NCI-H2081 treated with DMSO at 0.1 percent for 48 hours (cell line): ENCODE measurements at places on chromosomes 6 and 20.

DNA sequence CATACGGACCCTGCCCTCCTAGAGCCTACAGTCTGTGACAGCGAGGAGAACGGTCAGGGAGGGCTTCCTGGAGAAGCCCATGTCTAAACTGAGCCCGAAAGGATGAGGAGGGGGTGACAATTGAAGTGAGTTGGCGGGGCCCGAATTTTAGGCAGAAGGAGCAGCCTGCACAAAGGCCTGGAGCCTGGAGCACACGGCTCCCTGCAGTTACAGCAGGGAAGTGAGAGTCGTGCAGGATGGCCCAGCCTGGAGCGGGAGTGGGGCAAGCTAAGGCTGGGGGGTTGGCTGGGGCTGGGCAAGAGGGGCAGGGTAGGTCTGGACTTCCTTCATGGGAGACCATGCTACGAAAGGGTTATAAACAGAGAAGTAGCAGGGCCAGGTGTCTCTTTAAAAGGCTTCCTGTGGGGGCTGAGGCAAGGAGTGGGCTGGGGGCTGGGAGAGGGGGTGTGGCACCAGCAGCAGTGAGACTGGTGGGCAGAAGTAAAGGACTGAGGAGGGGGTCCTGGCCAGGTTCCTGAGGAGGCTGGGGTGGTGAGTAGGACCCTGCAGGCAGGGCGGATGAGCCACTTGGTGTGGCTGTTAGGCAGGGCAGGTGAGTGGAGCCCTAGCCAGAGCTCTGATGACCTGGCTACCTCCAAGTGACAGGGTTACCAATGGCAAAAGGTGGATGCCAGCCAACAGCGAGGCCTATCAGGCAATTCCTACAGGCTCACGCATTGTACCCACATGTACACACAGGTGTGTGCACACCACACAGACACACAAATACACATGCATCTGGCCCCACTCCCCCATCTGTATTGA, 119.2 kb downstream of the MRPL14 start:
- no peak for DNase-seq

GRCh38 chr20:13017883-13018535, 9.2 kb downstream of the SPTLC3 start:
- no peak for DNase-seq

- DNase-seq, result no peak
Measured at GRCh38 chr6:69780585-69781178, 16.1 kb downstream of the LMBRD1 start.

DNA sequence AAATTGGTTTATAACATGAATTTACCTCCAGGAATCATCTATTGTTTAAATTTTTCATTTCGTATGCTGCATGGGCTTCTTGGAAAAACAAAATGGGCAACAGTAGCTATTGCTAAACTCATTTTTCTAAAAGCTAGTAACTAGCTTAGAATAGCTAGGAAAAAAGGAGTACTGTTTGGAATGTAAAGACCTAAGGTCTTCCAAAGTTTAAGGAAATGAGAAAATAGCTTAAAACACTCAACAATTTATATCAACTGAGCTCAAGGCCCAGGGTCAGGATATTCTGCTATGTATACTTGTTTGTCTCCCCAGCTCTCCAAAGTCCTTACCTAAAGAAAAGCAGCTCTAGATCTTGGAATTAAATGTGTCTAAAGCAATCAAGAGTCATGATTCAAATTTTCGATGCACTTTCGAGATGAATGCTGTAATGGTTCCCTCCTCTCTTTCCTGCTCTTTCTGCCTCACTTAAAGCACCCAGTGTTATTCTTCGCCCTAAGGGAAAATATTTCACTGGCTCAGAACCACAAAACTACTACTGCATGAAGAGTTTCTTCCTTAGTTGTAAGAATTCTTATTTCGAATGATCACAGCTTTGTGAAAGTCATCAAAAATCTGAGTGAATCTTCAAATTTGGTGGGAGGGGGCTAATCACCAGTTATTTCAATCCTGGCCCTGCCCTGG, 41.6 kb downstream of the LYRM4 start:
- no peak for DNase-seq

DNA sequence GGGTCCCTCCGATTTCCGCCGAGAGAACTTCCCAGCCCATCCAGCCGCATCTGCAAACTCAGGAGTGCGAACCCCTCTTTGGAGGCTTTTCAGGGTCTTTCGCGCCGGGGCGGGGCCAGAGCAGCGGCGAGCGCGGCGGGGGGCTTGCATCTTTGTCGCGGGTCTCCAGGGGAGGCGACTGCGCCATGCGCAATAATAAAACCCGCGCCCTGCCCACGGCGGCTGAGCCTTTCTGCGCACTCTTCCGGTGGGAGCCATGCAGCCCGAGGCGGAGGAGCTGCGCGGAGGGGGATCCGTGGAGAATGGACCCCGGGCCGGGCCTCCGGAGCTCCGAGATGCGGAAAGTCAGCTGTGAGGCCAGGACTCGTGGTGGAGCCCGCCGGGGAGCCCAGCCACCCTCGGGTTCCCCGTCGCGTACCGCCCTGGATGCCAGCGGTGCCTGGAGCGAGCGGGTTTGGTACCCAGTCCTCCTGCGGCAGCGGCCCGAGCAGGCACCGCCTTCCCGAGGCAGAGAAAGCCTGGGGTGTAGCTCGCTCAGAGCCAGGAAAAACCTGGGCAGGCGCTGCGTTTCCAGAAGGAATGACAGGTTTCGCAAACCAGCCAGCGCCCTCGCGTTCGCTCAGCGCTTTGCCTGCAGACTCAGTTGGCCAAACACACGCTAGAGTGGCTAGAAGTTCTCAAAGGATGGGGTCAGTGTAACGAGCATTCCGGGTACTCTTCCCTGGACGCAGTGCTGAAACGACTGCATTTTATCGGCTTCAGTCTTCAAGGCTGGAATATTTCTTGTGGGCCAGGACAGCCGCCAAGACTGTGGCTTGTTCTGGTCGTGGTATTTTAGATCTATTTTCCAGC, 1.2 kb downstream of the AKAP12 start:
- DNase-seq, result no peak

GRCh38 chr6:159754959-159755914, 6.6 kb upstream of the ACAT2 start:
- DNase-seq, result no peak

DNA sequence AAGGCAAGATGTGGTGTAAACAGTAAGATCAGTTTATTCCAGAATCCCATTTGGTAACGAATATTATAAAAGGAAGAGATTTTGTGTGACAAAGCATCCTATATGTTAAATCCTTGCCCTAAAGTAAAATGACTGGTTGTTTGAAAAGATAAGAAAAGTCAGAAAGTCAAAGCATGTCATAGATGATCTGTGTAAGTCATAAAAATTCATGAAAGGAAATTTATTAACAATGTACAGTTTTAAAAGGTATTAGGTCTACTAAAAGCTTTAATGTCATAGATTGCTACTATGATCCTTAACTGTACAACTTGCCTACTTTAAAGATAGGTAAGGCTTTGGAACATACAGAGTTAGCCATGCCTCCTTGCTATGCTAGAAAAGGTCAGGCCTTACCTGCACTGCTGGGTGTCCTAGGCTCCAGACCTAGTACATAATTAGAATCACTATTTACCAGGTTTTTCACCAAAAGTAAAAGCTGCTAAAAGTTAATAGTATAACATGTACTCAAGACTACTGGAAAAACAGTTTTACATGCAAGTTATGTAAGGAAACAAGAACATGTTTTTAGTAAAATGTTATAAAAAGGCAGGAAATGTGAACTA, 1090.1 kb upstream of the ADGRB3 start:
- DNase-seq, result no peak

- no peak for DNase-seq
Measured at GRCh38 chr6:30142665-30143064, 6.7 kb downstream of the TRIM40 start.

DNA sequence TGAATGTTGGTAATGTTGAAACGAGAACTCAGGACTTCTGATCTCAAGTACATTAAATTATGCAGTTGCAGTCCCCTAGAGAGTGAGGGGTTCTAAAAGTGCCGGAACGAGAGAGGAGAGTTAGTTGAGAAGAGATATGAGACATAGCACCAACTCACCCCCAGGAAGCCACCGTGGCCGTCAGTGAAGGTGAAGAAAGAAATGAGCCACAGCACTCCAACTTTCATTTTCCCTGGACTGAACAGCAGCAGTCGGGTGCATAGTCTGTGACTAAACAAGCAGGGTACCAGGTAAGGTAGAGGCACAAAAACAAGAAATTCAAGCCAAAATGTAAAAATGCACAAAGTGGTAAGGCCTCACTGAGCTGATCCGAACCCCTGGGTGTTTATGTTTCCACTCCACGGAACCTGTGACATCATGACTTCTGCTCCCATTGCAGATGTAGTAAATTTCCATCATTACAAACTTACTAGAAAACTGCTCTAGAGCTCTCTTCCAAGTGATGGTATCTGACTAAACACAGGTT, 13.2 kb downstream of the ADGRF1 start:
- DNase-seq, result no peak

GRCh38 chr6:136962661-136963060, 40.6 kb downstream of the SLC35D3 start:
- peak; percentile 90 for DNase-seq

- no peak for DNase-seq
Measured at GRCh38 chr6:34718976-34719375, 22.4 kb upstream of the ILRUN start.

DNA sequence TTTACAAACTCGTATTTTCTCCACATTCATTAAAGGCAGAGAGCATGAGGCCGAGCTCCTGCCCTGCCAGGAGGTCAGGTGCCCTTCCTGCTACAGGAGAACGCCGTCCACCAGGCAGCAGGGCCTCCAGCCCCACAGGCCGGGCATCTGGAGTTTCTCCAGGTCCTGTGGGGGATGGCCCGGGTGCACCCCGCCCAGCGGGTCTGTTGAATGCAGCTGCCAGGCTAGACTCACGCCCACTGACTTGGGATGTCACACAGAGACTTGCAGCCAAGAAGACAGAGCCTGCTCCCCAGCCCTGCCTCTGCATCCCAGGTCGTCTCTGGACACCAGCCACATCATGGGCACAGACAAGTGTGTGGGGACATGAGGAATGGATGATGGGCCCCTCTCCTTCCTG, 376.4 kb downstream of the CDH4 start:
- no peak for DNase-seq

- DNase-seq, result no peak
Measured at GRCh38 chr6:19870322-19870721, 33.2 kb downstream of the ID4 start.

- no peak for DNase-seq
Measured at GRCh38 chr6:35907750-35908149, 13.1 kb downstream of the SRPK1 start.

- no peak for DNase-seq
Measured at GRCh38 chr6:1747003-1747402, 137.3 kb downstream of the FOXC1 start.

DNA sequence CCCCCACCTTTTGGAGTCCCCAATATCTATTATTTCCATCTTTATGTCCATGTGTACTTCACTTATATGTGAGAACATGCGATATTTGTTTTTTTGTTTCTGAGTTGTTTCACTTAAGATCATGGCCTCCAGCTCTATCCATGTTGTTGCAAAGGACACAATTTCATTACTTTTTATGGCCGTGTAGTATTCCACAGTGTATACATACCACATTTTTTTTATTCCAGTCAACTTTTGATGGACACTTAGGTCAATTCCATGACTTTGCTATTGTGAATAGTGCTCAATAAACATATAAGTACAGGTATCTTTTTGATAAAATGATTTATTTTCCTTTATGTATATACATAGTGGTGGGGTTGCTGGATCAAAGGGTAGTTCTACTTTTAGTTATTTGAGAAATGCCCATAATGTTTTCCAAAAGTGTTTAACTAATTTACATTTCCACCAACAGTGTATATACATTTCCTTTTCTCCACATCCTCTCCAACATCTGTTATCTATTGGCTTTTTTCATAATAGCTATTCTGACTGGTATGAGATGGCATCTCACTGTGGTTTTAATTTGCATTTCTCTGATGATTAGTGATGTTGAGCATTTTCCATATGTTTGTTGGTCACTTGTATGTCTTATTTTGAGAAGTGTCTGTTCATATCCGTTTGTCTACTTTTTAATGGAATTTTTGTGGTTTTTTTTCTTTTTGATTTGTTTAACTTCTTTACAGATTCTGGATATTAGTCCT, 34.0 kb upstream of the COL10A1 start:
- no peak for DNase-seq

DNA sequence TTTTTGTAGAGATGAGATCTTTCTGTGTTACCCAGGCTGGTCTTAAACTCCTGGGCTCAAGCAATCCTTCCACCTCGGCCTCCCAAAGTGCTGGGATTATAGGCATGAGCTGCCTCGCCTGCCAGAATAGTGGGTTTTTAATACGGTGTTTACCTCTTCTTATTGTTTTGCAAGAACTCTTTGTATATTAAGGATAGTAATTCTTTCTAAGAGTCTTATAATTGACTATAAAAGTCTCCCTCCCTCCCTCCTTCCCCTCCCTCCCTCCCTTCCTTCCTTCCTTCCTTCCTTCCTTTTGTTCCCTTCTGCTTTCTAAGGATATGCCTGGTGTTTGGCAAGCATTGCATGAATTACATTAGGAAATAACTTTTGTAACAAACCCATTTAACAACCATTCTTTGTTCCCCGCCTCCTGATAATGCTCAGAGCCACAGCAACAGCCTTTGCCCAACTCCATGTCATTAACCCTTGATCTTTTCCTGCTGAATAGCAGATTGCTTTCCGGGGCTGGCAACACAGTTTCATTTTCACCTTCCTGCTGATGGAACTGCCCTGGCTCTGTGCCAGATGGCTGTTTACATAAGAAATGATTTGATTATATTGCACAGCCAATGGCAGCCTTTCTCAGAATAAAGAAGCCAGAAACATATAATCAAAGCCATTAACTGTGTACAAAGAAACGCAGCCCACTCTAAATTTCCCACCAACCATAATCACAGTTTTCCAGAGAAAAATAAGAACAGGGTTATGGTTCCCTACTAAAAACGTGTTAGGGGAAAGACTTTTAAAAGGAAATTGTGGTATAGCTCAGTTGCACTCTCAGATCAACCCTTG, 143.7 kb upstream of the PTPN1 start:
- DNase-seq, result peak; percentile 94
